ENCODE measurements at places on chromosomes 5 and 9.

GRCh38 chr9:130424595-130425454 is 19.9 kb upstream of the ASS1 start:
- no peak for DNase-seq

DNA sequence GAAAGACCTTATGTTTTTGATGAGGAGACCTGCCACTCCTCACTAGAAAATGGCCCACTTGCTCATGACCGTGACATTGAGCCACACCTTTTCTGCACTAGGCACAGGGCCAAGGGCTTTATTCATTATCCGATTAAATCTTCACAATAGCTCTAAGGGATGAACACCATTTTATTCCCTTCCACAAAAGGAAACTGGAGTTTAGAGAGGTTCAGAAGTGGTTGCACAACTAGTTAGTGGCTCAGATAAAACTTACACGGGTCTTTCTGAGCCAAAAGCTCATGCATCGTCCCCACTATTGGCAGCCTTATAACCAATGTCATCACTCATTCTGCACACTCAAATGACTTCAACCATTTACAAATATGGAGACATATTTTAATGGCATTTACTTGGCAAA is 39.4 kb downstream of the SUSD1 start:
- DNase-seq = no peak

DNA sequence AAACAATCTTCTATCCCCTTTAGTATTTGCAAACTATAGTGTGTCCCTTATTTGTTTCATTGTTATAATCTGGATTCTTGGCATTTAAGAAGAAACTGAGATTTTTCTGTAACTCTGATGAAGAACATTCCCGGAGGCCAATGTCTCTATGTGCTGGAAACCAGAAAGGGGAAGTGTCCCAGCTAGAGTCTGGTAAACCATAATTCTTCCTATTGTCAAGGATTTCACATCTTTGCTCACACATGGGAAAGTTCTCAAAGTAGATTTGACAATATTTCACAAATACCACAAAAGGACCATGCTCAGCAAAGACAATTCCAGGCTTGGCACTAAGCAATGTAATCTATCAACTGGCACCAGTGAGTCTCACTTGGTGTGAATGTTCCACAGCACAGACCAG is 146.8 kb downstream of the MUSK start:
- DNase-seq = no peak

GRCh38 chr5:113574417-113574816 is 60.9 kb downstream of the YTHDC2 start:
- peak; percentile 3 for DNase-seq

DNA sequence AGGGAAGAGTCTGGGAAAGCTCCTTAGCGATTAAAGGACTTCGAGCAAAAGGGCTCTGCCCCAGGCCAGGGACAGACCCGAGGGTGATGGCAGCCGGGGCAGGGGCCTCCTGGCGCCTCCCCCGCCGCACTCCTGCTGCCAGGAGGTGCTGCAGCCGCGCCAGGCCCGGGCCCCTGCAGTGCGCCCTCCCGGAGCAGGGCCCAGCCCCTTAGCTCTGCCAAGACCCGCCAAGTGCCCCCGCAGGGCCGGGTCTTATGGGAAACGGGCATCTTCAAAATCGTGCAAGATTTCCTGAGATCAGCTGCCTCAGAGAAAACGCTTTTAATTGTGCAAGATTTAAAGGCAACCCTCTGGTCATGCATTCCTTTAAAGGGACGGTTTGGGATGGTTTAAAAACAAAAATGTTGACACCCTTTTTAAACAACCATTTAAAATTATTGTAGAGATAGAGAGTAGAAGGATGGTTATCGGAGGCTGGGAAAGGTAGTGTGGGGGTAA is 52.4 kb downstream of the CDC14B start:
- DNase-seq = no peak
